ENCODE measurements at places on chromosomes 7 and 10. TPM values are rescaled to one million over a fixed set of nuclear protein-coding genes. Genes with fewer than 3 reads are reported as not detected.

DNA sequence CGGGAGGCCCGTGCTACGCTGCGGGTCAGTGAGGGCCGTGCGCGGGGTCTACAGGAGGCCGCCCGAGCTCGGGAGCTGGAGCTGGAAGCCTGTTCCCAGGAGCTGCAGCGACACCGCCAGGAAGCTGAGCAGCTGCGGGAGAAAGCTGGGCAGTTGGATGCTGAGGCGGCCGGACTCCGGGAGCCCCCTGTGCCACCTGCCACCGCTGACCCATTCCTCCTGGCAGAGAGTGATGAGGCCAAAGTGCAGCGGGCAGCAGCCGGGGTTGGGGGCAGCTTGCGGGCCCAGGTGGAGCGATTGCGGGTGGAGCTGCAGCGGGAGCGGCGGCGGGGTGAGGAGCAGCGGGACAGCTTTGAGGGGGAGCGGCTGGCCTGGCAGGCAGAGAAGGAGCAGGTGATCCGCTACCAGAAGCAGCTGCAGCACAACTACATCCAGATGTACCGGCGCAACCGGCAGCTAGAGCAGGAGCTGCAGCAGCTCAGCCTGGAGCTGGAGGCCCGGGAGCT lies 7.0 kb downstream of the LZTS2 start:
- no peak for DNase-seq

DNA sequence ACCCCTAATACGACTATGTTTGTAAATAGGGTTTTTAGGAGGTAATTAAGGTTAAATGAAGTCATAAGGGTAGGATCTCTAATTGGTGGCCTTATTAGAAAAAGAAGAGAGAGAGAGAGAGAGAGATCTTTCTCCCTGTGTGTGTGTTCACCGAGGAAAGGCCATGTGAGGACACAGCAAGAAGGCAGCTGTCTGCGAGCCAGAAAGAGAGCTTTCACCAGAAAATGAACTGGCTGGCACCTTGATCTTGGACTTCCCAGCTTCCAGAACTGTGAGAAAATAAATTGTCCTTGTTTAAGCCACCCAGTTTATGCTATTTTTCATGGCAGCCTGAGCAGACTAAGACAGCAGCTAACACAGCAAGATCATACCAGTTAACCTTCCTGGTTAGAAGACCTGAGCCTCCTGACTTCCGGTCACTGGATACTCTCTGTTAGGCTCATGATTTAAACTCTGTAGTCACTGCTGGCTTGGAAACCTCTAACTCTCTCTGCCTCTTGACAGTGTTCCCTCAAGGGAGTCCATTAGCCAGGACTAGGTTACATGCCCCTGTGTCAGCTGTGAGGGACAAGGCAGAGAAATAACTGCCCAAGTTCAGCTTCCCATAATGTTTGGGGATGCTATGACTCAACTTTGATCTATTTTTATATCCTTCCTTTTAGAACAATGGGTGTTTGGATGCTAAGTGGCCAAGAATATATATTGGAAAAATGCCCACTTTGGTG lies 102.3 kb downstream of the DYNC1I1 start:
- DNase-seq, result no peak

DNA sequence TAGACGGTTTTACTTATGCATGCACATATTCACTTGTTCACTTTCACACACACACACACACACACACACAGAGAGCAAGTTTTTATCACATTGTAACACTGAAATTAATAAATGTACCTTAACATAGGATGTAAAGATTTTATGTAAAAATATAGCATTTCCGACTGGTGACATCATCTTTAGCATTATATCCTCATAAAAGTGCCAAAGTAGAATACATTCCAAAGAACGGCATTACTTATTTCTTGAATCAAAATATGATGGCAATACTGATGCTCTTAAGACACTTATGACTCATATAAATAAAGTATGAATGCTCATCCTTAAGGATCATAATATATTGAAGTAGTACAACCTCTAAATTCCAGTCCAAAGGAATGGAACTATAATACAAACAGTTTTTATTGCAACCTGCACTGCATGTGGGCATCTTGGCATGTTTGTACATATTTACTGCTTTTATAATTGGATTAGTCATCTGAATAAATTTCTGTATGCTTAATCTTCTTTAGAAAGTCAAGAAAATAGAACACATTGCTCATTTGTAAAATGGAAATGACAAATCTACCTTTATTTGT lies 290.0 kb upstream of the SEMA3A start:
- no peak for DNase-seq

DNA sequence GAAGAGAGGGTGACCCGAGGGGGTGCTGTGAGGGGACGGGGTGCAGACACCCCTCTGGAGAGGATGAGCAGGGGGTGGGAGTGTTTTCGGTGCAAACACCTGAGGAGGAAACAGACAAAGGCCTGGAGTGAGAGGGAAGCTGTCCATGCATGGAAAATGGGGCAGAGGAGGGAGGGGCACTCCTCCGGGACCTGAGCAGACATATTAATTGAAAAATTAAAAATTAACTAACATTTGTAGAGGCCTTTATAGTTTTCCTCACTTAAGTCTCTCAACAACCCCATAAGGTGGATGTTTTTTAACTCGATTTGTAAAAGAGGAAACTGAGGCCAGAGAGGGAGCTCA lies 1.2 kb downstream of the VPS37D start:
- DNase-seq, result no peak

DNA sequence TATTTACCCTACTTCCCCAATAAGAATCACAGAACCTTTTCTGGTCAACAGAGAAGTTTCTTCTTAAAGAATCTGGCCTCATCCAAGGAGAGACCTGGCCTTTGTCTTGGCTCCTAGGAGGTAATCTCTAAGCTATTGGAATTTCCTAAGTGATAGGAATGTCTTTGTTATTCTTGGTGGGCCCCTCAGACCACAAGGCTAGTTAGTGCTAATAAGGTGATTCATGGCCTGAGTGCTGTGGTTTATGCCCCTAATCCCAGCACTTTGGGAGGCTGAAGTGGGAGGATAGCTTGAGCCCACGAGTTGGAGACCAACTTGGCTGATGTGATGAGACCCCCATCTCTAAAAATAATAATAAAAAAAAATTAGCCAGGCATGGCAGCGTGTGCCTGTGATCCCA lies 60.0 kb upstream of the CYP2C18 start:
- DNase-seq, result no peak

- no peak for DNase-seq
Measured at GRCh38 chr10:51955696-51956095, 256.3 kb upstream of the CSTF2T start.

DNA sequence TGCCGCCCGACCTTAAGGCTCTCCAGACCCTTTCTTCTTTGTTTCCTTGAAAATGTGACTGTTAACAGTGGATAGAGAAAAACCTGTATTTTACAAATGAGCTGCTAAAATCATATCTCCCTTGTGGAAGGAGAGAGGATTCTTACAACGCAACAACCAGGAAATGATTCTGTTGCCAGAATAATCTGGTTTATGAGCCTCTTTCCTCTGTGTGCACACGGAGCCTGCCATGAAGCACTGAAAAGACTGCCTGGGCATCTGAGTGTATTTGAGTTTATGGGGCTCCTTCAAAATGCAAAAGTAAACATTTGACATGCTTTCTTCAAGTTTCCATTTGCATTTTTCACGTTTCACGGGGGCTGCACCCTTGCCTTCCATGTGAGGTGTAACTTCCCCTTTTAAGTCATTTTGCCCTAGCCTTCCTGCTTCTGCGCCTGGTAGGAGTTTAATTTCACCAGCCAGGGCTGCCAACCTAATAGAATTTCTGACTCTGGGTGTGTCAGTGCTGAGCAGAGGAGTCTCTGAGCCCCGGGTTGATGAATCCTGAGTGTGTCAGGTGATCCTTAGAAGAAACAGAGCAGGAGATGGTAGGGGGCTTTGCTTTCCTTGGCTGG lies 101.2 kb downstream of the GRB10 start:
- no peak for DNase-seq

DNA sequence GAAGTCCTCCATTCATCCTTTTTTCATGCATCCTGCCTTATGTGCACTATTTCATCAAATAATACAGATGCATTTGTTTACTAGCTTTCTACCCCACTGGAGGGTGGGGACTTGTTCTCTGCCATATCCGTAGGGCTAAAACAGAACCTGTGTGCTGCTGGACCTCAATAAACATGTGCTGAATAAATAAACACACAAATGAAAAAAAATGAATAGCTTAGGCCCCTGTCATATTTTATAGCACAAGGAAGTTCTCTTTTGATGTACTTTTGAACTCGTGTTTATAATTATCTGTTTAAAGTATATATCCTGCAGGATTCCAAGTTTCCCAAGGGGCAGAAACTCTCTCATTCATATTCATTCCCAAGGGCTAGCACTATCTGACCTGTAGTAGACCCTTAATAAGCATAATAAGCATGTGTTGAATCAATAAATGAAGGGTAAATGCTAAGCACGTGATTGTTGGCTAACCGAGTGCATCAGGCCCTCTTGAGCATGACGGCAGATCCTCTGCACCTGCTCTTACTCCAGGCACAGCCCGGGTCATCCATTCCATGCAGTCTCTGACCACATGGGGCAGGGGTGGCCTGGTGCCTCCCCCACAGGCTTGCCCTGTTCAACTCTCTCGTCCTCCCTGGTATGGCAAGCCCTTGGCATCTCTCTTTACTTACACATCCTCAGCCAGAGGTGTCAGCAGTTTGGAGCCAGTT lies 474.1 kb upstream of the ZMIZ1 start:
- no peak for DNase-seq

LLCFC1 gene
- total RNA-seq, result not detected

ABLIM1 gene
- 185 TPM for total RNA-seq

SH2D4B gene
- total RNA-seq, result not detected

BICC1 gene
- 8.2 TPM for total RNA-seq

KEL gene
- total RNA-seq, result 0.09 TPM

Data from esophagus squamous epithelium (tissue), 5 donors.